H54 (cell line): ENCODE measurements at places on chromosomes 16 and 17.

DNA sequence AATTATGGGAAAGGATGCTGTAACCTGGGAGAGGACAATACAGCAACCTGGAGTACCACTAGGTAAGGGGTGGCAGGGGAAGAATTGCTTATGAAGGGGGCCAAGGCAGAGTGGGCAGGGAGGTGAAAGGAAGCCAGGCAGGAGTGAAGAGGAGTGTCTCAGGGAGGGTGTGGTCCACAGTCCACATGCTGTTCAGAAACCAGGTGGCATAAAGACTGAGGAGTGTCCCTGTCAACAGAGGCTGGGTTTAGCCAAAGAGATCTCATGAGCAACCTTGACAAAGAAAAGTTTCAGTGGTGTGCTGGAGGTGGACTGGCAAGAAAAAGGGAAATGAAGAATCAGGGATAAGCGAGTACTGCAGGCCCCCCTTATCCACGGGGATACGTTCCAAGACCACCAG is 88.4 kb downstream of the SPACA3 start:
- DNase-seq: no peak

GRCh38 chr17:45940826-45941225 is 46.5 kb downstream of the MAPT start:
- DNase-seq: no peak

GRCh38 chr17:4665027-4665426 is 23.5 kb upstream of the ALOX15 start:
- no peak for DNase-seq

DNA sequence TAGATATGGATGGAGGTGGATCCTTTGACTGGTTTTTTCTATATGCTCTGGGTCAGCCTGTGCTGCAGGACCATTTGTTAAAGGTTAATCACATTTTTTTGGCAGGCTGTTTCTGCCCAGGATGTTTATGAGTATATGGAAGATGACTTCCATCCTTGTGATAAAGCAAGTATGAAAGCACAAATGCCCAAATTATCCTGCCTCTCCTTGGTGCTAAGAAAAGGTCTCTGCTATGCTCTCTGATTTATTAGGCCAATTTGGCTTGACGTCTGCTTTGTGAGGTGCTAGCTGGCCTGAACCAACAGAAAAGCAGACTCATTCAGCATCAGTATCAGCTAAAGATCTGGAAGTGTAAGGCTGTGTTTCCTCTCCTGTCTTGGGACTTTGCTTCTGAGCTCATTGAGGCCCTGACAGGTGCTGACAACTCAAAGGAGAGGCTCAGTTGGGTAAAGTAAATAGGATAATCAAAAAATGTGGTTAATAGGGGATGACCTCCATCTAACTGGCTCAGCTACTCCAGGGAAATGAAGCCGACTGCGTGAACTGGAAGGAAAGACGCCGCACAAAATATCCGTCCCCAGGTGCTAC is 15.2 kb downstream of the ANKRD40 start:
- DNase-seq: no peak

GRCh38 chr16:68003031-68003430 is 3.7 kb upstream of the DPEP2 start:
- DNase-seq: no peak

GRCh38 chr17:80925688-80926335 is 65.8 kb upstream of the CHMP6 start:
- no peak for DNase-seq

DNA sequence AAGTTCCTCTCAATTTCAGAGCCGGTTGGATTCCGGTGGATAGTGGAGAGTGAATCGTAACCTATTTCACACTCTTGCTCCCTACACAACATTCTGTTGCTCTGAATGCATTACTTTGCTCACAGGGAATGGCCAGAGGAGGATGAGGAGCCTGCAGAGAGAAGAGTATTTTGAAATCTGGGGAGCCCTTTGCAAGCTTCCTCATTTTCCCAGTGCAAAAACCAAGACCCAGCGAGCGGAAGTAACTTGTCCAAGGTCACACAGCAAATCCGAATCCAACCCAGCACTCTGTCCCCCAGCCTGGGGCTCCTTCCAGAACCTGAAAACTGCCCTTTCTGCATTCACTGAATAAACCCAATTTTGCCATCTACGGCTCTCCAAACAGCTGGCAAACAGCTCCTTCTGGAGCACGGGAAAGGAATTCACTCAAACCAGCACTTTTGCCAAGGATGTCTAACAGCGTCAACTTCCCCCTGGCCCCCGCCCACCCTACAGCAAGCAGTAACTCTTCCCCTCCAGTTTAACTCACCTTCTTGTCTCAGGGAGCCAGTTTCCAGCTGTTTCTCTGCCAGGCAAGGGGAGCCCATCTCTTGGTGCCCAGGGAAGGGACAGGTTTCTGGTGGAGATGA is 557 bp downstream of the KCNG4 start:
- no peak for DNase-seq

DNA sequence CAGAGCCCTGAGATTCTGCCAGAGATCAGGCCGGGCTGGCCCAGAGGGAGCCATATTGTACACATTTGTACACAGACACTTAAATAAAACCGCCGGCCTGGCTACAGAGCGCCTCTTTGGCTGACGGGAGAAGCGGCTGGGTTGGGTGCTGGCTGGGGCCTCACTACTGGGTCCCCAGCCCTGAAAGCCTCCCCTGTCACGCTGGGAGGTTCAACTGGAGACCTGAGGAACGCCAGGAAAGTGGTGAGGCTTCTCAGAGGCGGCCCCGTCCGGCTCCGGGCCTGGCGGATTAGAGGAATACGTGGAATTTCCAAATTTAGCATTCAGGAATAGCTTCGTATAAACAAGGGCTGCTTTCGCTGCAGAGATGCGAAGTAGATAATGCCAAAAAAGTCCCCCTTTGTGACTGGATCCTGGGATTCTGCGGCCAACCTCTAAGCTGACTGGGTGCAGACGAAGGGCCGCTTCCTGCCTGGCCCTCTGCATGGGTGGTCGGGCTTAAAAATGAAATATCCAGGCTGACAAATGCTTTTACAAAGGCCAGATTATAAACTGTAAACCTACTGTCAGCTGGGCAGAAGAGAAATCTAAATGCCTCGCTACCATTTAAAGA is 252.4 kb downstream of the IRF8 start:
- no peak for DNase-seq

GRCh38 chr17:76147211-76148014 is 6.4 kb upstream of the FOXJ1 start:
- no peak for DNase-seq

DNA sequence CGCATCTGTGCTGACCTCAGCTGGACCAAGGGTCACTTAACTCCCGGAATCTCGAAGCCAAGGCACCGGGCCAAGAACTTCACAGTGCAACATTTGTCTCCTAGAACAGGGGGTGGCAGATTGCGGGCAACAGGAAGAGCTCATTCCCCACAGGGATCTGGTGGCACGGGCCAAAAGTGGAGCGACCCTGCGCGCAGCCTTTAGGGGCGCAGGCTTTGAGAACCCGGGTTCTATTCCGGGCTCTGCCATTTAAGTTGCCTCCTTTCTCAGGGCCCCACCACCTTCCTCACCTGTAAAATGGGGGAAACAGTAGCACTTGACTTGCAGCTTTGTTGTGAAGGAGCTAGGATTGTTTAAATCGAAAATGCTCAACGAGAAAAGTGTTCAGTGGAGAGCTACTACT is 651 bp downstream of the SHMT1 start:
- peak; percentile 77 for DNase-seq

- no peak for DNase-seq
Measured at GRCh38 chr17:70169709-70170597, 621 bp downstream of the KCNJ2 start.

- DNase-seq: no peak
Measured at GRCh38 chr16:56935201-56935600, 3.3 kb downstream of the HERPUD1 start.

GRCh38 chr16:983044-984030 is 1.8 kb downstream of the SOX8 start:
- no peak for DNase-seq

DNA sequence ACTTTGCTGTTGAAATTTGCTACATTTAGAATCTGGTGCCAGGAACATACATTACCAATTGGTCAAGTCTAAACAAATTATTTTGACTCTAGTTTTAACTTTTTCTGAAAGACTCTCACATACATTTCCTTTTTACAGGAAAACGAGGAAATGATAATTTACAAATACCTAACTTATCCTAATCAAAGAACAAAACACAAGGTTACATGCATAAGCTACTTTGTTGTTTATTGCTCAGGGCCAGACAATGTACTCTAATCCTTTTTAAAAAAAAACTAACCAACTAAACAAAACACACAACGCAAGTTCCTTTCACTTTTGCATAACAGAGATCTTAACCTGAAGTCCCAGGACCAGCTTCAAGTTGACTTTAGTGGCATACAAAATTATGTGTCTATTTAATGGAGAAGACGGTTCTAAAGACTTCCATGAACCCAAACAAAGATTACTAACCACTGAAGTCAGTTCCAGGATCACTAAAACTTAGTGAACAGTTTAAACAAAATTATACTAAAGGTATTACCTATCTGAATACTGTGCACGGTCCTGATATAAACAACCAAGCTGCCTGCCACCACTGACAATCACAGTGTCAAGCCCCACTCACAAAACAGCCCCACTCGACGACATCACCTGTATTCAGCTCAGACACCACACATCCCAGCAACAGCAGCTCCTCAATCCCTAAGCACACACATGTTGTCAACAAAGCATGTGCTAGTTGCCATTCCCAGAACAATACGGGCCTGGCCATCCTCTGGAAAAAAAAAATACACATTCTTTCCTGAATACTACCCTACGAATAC is 1.9 kb downstream of the ZNF652 start:
- DNase-seq: no peak

- no peak for DNase-seq
Measured at GRCh38 chr17:76704805-76705204, 6.0 kb downstream of the MXRA7 start.

DNA sequence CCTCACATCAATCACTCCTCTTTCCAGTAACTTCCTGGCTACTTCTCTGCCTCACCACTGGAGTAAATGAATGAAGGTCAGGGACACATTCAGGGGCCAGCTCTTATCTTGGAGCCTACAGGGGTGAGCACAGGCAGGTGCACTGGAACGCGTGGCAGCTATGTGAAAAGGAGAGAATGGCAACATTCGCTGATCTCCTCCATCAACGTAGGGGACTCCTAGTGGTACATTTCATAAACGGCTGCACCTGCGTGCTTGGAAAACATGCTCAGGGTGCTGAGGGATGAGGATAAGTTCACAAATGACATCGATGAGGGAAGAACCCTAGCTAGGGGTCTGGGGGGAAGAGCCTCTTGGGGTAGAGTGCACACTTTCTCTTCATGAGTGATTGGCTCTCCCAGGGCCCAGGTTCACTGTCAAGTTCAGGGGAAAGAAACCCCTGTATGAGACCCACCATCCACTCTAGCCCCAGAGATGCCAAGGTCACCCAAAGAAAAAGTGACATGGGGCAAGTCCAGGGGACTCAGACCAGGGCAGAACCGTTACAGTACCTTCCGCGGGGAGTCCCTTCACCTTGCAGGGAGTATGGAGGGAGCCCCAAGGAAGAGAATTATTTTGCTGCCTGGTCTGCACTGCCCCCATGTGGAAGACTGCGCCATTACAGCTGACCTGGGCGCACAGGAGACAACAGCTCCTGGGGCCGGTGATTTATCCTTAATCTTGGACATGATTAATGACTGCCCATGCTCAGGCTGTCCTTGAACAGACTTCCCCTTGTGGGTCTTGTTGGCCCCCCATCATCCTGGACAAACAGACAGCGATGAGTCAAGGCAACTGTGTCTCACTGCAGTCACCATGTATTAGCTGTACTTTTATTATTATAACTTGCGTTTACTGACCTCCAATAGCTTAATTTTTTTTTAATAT is 30.1 kb downstream of the VAC14 start:
- DNase-seq: peak; percentile 52

- no peak for DNase-seq
Measured at GRCh38 chr16:3824121-3824795, 56.3 kb downstream of the CREBBP start.

GRCh38 chr16:85639529-85640253 is 26.6 kb downstream of the GSE1 start:
- no peak for DNase-seq

GRCh38 chr17:64603987-64604386 is 58.1 kb downstream of the SMURF2 start:
- no peak for DNase-seq
